ENCODE measurements at places on chromosomes 11 and 22.

GRCh38 chr22:27866135-27867084 lies 52.6 kb downstream of the PITPNB start:
- DNase-seq: no peak

- DNase-seq: no peak
Observed at GRCh38 chr11:75380716-75381420, 18.4 kb upstream of the RPS3 start.

- no peak for DNase-seq
Observed at GRCh38 chr11:44397586-44398178, 87.7 kb upstream of the ALX4 start.

DNA sequence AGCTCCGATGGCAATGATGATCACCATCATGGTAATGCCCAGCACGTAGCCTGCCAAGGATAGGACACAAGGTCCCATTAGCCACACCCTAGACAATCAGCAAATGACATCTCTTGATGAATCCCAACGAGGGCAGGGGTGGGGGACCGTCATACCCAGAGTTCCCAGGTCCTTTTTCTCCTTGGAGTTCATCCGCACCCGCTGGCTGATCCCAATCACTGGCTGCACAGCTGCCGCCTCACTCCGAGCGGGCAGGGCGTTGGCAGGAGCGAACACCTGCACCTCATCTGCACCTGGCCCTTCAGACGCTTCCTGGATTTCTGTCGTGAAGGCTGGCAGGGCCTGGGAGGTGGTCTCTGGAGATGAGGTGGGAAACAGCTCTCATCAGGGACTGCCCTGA lies 2.9 kb downstream of the PIK3IP1 start:
- peak; percentile 21 for DNase-seq

DNA sequence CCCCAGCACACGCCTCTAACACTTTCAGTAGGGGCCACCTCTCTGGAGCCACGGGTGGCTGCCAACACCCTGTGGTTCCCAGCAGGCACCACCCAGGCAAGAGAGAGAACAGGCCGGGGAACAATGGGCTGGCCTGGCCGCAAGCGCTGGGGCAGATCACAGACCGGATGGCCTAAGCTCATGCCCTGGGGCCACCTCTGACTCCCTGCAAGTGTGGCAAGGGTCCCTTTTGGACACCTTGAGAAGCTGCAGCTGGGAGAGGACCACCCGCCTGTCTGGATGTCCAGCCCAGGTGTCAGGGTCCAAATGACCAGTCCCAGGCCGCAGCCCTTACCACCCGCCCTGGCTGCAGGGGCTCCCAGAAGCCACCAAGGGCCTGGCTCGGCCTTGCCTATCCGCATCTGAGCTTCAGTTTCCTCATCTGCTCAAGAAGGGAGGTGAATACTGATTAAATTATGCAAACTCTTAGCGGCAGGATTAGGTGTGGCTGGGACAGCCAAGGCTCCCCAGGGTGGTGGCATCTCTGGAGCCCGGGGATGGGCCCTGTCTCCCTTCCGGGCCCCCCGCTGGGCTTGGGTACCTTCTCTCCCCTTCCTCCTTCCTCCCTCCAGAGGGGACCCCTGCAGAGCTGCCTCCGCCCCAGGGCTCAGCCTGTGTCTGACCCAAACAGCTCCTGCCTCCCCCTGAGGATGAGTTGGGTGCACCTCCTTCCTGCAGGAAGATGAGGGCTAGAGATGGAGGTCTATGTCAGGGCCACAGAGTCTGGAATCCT lies 785 bp upstream of the SUSD2 start:
- no peak for DNase-seq

DNA sequence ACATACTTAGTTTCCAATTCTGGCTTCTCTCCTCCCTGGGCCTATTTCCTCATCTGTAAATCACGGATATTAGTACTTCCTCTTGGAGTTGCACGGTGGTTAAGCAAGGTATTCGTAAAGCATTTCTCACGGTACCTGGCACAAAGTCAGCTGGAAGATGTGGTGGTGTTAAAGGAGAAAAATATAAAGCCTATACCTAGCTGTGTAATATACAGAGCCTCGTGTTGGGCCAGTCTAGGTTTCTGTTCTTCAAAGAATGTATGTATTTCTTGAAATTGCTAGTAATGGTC lies 47.2 kb downstream of the DBX1 start:
- no peak for DNase-seq

GRCh38 chr11:63619967-63620366 lies 5.7 kb upstream of the PLAAT3 start:
- no peak for DNase-seq

GRCh38 chr22:40504285-40505249 lies 132.0 kb downstream of the MRTFA start:
- no peak for DNase-seq

DNA sequence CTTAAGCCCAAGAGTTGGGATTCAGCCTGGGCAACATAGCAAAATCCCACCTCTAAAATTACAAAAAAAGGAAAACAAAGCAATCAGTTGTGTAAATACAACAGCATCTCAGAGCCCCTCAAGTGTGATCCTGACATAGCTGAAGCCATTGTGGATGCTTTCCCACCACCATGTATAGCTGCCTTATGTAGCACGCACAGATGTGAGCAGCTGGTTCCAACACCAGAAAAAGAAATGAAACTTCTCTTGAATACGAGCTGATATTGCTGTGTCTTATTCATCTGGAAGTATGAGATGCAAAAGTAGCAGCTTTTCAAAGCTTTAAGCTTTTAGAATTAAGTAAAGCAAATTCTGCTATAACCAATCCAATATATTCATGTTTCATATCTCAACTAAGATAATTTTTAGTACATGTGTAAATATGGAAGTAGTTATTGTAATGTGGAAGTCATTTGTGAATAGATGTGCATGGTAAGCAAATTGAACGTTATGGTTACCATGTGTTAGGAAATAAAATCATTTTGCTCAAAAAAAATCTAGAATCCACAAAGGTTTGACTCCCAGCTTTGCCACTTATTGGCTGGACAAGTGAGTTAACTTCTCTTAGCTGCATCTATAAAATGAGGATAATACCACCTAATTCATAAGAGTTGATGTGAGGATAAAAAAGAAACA lies 63.2 kb downstream of the SGSM3 start:
- no peak for DNase-seq

DNA sequence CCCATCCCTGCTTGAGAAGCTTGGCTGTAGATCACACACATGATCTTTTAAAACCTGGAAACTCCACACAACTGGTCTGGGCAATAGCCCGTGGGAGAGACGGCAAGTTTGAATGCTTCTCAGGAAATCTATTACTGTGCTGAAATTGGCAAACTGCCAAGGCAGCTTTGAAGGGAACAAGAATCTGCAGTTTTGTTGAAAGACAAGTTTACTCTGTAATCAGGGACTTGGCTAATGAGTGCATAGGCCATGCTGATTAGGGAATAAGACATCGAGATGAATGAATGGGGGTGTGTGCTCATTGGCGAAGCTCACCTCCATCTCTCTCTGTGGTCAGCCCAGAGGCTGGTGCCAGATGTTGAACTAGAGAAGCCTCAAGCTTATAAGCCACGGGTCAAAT lies 218.8 kb downstream of the HIPK3 start:
- peak; percentile 66 for DNase-seq

DNA sequence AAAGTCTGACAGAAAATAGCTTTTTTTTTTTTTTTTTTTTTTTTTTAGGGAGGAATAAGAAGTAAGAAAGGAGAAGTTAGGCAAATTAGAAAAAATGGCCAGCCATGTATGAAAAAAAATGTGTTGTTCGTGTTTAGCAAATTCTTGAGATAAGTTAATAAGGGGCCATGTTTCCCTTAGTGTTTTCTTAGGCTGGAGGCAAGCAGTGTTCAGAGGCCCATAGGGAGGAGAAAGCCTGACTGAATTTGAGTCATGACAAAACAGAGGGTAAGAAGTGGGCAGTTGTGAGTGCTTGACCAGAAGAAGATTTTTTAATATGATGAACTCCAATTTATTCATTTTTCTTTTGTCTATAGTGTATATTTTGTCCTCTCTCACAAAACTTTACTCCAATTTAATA lies 766.4 kb downstream of the FAM181B start:
- no peak for DNase-seq

DNA sequence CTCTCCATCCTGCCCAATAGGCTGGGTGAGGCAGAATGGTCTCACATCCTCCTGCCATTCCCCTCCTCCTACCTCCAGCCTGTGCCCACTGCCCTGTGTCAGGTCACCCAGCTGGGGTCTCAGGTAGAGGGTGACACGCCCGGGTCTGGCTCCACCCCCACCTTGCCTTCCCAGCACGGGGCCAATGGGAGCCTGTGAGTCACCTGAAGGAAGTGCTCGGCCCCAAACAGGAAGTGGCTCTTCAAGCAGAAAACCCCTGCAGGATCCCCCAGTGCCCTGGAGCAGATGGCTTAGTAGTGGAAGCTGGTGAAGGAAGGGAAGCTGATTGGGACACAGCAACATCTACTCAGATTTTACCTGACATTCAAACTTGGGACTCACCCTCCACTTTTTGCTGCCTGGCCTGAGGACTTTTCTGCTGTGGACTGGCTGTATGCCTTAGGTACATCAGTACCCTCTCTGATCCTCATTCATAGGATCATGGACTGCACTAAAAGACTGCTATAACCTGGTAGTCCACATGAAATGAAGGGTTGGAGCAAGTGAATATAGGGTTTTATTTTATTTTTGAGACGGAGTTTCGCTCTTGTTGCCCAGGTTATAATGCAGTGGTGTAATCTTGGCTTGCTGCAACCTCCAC lies 33.4 kb downstream of the GDPD5 start:
- no peak for DNase-seq

DNA sequence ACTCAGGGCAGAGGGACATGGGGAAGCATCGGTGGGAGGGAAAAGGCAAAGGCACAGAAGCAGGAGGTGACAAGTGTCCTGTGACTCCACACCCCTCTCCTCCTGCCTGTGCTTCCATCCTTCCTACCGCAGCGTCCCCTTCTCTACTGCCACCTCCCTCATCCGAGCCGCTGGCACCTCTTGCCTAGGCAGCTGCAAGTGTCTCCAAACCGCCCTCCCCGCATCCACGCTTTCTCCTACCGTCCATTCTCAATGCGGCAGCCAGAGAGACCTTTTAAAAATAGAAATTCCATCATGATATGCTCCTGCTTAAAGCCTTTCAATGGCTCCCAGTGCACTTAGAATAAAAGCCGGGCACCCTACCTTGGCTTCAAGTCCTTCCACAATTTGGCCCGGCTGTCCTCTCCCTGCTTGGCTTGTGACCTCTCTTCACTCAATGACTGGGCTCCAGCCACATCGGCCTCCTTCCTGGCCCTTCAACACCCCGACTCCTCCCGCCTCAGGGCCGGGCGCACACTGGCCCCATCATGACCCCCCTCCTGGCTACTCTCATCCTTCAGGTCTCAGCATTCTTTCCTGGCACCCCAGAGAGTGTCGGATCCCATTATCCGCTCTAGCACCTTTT lies 16.5 kb downstream of the LRRC10B start:
- no peak for DNase-seq

DNA sequence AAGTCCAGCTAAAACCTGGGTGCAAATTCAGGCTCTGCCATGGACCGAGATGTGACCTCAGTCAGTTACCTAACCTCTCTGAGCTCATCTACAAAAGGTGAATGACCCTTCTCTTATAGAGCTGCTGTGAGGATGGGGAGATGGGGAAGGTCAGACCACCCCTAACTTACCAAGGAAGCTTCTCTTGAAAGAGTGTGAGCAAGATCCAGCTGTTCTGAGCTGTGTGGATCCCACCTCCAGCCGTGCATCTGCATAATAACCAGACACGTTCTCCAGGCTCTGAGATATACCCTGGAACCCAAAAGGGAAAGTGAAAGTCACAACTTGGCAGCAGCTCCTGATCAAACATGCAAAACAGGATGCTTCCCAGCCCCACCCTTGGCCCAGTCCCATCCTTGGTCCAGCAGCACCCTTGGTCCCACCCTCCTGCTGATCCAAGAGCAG lies at the start of gene APOL3:
Gene APOL3 (minus strand): TSS at position 257 of the 444 bp plus-strand sequence. CDS start 11,700 bp downstream, outside the sequence.
- no peak for DNase-seq

DNA sequence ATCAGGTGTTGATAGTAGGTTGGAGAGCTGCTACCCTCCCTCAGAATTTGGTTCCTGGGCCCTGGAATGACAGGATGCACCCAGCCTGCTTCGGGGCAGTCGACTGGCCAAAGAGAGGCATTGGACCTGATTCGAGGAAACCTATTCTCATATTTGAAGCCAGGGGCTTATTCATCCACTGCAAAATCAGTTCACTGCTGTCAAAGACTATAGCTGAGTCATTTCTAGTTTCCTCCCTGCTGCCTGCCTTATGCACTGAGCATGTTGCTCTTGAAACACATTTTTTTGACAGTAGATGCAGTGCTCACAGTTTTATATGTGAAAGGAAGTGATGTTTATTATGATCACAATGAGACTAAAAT lies 565.4 kb downstream of the ETS1 start:
- DNase-seq: no peak

Measured in NCI-H345 (cell line).